ENCODE measurements at places on chromosomes 1 and 21. TPM values are rescaled to one million over a fixed set of nuclear protein-coding genes. Genes with fewer than 3 reads are reported as not detected.

The TBX19 gene
- 0.78 TPM for total RNA-seq

The SPRR3 gene
- total RNA-seq, result not detected

The OLFML2B gene
- total RNA-seq, result 1.0 TPM

The MX2 gene
- not detected for total RNA-seq

The AMY1C gene
- total RNA-seq, result not detected

Data from A549 treated with ZK216348 at 1 μM for 4 hours (cell line).